Stimulated activated CD8-positive, alpha-beta memory T cell treated with anti-CD3 and anti-CD28 coated beads, Interleukin-7, amount 100 ng/mL, for 1 hour (primary cell): ENCODE measurements at places on chromosomes 1 and 21.

- no peak for DNase-seq
Measured at GRCh38 chr1:77412820-77413530, 131.2 kb downstream of the AK5 start.

DNA sequence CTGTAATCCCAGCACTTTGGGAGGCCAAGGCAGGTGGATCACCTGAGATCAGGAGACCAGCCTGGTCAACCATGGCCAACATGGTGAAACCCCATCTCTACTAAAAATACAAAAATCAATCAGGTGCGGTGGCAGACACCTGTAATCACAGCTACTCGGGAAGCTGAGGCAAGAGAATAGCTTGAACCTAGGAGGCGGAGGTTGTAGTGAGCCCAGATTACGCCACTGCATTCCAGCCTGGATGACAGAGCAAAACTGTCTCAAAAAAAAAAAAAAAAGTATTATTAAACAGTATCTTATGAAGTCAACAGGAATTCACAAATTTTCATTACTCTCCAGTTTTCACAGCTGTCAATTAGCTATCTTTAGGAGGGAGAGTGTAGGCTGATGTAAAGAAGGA lies 3.8 kb downstream of the ACBD6 start:
- DNase-seq = no peak

- DNase-seq = no peak
Measured at GRCh38 chr21:32867597-32867996, 96.0 kb upstream of the PAXBP1 start.

DNA sequence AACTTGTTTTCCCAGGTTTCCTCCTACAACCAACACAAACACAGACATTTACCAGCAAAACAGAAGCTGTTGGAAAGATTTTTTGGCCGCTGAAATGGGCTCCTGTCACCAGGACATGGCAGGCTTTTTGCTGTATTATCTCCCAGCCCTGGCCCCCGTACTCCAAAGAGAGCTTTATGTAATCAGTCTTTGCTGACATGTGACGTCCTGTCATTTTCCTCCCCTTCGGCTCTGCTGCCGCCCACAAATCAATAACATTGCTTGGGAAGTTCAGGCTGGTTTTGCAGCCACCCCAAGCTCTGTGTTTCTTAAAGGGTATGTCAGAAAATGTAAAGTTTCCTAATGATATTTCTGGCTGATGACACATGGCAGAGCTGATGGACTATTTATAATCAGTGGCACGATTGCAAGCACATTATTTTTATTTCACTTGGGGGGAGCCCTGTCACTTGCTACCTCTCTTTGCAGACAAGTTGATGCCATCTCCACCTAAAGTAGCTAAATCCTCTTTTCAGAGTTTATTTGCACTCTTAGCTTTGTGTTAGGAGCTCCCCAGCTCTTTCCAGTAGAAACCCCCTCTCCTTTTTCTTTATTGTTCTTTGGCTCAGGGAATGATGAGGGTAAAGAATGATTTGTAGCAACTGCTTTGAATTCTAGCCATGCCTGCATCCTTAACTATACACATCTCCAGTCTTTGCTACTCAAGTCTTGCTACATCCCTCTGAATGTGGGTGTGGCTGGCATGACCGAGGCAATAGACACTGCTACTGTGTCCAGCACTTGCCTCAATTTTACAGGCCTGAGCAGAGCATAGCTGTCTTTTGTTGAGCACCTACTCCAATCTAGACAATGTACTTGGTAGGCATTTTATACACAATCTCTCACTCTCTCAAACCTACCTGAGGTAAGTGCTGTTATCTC lies 67.3 kb downstream of the ELAVL4 start:
- no peak for DNase-seq

DNA sequence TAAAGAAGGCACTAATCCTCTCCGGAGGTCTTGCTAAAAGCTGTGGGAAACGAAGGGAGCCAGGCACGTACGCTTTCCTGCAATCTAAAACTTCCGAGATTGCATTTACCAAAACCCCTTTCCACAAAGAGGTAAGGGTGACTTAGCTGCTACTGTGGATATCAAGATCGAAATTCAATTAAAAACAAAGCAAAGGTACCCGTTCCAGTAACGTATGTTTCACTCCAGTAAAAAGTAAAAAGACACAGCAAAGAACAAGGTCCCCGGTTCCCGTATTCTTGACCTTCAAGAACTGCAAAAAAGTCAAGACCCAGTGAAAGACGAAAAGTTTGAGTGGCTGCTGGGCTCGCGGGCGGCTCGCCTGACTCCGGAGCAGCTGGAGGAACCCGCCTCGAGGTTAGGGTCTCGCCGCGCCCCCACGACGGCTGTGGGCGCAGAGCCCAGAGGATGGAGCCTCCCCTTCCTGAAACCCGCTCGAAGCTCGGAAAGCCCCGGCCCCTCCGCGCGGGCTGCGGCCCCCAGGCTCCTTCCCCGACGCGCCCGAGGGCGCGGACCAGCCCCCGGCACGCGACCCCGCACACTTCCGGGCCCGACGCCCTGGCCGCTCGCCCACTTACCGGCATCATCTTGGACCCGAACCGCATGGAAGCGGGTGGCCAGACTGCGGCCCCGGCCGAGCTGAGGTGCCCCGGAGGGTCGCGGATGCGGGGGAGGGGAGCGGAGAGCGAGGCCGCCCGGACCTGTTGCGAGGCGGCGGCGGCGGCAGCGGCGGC lies 524 bp downstream of the TP53BP2 start:
- peak; percentile 22 for DNase-seq

DNA sequence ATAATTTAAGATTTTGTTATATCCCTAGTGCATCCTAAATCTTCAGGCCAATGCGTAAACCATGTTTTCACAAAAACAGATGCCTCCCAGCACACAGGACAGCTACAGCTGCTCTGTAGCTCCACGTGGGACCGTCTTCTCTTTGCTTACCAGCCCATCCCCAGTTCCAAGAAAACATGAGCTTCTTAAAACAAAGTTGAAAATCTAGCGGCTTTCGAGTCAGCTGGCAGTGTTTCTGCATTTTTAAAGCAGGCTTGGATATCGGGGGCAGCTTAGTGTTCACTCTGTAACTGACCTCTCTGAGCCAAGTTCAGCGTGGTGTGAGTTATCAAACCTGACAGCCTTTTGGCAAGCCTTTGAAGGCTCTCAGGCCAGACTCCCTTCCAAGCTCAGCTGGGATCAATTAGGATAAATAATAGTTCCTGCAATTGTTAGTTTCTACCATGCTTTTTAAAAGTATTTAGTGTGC lies 881.5 kb downstream of the LTN1 start:
- no peak for DNase-seq

DNA sequence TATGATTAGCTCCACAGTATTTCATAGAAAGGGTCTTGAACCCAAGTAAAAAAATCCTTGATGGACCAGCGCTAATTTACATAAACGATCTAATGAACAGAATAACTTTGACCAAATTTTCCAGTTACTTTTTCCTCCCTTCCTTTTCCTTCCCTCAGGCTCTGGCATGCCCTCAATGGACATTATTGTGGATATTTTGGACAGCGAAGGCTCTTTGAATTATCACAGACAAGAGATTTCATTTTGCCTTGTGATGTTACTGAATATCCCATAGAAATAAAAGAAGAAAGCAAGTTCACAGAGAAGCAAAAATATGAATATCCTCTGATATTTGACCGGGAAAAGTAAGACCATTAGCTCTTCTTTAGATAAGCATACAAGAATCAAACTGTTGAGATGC lies 60.3 kb upstream of the EXO1 start:
- no peak for DNase-seq

DNA sequence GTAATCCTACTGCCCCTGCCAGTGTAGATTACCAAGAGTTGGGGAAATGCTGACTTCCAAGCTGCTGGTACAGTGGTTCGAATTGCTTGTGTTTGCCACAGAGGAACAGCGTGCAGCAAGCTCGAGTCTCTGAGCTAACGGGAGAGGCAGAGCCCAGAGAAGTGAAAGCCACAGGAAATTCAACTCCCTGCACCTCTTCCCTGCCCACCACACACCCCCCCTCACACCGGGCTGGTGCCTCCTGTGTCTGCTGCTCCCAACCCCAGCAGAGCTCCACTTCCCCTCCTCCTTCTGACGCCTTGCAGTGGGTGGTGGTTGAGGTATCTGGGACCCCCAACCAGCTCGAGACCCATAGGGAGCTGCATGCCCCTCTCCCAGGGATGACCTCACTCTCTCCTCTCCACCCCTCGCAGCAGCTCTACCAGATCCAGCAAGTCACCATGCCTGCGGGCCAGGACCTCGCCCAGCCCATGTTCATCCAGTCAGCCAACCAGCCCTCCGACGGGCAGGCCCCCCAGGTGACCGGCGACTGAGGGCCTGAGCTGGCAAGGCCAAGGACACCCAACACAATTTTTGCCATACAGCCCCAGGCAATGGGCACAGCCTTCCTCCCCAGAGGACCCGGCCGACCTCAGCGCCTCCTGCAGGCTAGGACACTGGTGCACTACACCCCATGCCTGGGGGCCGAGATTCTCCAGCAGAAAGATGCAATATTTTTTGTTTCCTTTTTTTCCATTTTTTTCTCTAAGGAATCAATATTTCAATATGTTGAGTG lies 13.1 kb upstream of the KCNQ4 start:
- DNase-seq = no peak

DNA sequence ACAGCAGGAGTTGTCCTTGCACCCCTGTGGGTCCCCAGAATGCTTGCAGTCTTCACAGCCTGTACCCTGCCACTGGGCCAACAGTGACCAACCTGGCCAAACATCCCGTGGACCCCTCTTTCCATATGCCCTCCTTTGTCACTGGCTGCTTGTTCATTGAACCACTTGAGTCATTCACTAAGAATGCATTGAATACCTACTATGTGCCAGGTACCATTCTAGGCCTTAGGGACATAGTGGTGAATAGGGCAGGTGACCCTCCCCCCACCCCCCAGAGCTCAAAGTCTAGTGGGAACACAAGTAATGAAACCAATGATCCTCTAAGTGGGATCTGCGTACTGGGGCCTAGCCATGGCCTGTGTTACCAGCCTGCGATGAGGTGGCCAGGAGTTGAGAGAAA lies 28.2 kb downstream of the PIGP start:
- DNase-seq = no peak

GRCh38 chr1:156384007-156384406 lies 15.0 kb downstream of the RHBG start:
- DNase-seq = no peak

GRCh38 chr1:38587766-38588165 lies 271.8 kb downstream of the RRAGC start:
- DNase-seq = no peak

DNA sequence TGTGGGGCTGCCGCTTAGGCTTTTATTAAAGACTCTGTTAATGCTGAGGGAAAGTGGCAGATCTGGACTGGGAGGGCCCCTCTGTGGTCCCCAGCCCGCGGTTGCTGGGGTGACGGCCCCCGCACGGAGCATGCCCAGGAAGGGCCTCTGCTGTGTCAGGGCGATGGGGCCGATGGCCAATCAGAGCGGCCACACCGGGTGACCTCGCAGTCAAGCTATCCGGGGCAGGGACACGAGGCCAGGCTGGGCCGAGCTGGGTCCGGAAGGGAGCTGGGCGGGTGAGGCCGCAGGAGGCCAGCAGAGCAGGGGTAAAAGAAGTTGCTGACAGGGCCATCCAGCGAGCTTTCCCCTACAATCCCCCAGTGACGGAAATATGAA lies 145.1 kb downstream of the CASZ1 start:
- DNase-seq = no peak
